MCF 10A (cell line): ENCODE measurements at places on chromosomes 2 and 18. TPM values are rescaled to one million over a fixed set of nuclear protein-coding genes. Genes with fewer than 3 reads are reported as not detected.

Gene FOXI3
- total RNA-seq, result not detected in 2 replicates

DNA sequence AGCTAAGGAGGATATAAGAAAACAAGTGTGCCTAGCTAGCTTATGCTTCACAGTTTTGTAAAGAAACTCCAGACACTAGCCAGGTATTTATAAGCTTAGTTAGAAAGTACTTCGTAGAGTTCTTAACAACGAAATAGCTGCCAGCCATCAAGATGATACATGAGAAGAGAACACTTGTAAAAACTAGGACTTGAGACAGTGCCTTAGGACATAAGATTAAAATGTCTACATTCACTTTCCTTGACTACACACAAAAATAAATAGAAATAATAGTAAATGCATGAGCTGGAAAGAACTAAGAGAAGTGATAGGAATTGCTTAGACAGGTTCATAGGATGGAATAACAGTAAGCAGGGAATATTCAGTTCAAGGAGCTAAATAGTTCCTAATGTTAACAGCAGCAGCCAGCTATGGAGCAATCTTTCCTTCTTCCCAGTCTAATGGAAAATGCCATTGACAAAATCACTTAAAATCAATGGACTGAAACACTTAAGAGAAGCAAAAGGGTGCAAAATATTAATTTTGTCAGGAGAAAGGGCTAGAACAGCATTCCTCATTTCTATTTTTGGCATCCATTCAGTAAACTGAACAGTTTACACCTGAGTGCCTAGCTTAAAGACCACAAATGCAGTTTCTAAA is 186.6 kb downstream of the PDE11A start:
- no peak overlapping the region for H3K4me3 ChIP-seq
- no peaks in the 10 kb centered on the region for H3K36me3 ChIP-seq
- H3K4me1 ChIP-seq, result peaks cover 6% of the 10 kb centered on the region
- H3K27ac ChIP-seq, result no peak overlapping the region
- no peaks in the 10 kb centered on the region for H3K27me3 ChIP-seq

Gene NT5DC4
- total RNA-seq, result not detected in 2 replicates

DNA sequence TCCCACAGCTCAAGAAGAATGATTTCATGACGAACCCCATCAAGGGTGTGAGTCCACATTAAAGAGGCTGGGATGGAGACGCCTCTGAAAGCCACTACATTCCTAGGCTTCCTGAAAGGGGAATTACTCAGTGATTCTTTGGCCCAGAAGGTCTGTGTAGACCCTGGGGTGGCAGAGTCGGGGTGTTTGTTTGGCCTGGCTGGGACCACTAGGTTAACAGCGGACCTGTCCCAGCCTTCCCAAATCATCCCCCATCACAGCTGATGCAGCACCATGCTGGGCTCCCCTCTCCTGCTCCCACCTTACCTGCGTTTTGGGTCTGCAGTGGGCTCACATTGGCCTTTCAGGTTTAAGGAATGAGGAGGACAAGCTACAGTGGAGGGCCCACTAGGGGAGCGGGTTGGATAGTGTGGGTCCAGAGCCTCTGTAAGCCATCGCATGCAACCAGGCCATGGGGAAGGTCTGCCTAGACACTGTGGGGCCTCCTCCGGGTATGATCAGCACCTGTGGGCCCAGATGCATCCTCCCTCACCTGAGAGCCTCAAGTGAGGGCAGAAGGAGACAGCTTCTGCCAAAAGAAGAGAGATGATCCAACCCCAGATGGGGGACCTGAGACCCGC is 16.2 kb downstream of the DIPK1C start:
- no peaks in the 10 kb centered on the region for H3K4me1 ChIP-seq
- no peak overlapping the region for H3K27ac ChIP-seq
- peaks cover 37% of the 10 kb centered on the region for H3K27me3 ChIP-seq
- no peaks in the 10 kb centered on the region for H3K36me3 ChIP-seq

DNA sequence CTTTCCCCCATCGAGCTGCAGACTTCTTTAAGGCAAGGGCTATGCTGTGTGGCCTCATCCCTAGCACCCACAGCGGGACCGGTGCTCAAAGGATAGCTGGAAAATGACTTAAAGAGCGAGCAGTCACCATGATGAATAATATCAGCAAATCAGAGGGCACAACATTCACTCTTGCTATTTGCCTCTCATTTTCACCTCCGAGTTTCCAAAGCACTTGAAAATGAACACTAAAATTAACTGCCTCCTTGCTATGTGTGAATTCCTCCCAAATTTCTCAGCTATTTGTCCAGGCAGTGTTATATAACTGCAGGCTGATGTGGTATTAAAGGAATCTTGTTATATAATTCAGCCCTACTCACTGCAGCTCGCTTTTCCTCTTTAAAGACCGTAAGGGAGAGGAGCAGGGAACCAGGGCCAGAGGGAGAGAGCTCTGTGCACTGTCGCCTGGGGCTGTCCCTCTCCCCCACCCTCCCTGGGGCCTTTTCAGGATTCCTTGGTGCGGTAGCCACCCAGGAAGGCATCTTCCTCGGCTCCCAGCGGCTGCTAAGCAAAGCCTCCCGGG is 1.4 kb downstream of the CYS1 start:
- no peak for DNase-seq
- peak overlapping the region; percentile 62 for H3K4me3 ChIP-seq
- no peak overlapping the region for H3K27ac ChIP-seq
- peaks cover 89% of the 10 kb centered on the region for H3K27me3 ChIP-seq
- H3K4me1 ChIP-seq, result no peaks in the 10 kb centered on the region

DNA sequence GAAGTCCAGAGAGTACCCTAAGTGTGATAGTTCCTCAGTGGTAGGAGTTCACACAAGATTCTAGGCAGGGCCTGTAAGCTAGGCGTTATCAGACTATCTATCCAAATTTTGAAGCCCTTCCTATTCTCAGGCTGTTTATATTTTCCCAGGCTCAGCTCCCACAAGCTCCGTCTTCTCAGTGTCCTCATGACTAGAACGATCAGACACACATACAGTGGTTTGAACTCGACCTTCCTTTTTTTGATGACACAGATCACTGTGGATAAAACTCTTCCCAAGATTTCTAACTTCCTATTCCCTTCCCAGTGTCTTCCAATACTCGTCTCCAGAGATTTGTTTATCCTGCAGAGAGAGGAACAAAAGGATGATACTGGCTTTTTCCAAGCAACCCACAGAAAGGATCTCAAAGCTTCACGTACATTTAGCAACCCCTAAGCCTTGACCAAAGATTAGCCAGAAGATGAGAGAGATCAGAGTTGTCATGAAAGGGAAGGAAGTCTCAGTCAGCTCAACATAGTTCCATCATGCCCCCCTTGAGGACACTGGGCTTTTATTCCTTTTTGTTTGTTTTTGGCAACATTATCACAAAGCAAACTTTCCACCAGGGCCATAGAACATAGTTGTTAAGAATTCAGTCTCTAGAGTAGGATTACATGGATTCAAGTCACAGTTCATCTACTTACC is 42.3 kb upstream of the DOK6 start:
- H3K27me3 ChIP-seq, result no peaks in the 10 kb centered on the region
- H3K27ac ChIP-seq, result no peak overlapping the region
- no peaks in the 10 kb centered on the region for H3K4me1 ChIP-seq
- no peak overlapping the region for H3K4me3 ChIP-seq

GRCh38 chr18:11293794-11294193 is 144.4 kb upstream of the PIEZO2 start:
- H3K27me3 ChIP-seq, result peaks cover 46% of the 10 kb centered on the region
- no peak overlapping the region for H3K27ac ChIP-seq
- no peak for DNase-seq
- no peaks in the 10 kb centered on the region for H3K36me3 ChIP-seq
- H3K4me1 ChIP-seq, result no peaks in the 10 kb centered on the region
